ENCODE measurements at places on chromosomes 6 and 20.

DNA sequence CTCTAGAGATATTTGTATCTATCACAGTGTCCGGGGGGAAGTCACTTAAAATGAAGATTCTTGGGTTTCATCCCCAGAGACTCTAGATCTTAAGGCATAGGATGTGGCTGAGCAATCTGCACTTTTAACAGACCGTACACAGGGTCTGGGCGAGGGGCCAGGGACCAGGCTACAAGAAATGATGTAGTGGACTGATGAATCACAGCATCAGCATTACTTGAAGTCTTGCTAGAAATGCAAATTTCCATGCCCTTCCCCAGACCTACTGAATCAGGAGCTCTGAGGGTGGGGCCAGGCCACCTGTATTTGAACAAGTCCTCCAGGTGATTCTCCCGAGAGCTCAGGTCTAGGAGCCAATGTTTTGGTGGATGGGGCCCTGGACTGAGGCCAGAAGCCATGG, 168.4 kb downstream of the DOK5 start:
- peak; percentile 40 for DNase-seq

DNA sequence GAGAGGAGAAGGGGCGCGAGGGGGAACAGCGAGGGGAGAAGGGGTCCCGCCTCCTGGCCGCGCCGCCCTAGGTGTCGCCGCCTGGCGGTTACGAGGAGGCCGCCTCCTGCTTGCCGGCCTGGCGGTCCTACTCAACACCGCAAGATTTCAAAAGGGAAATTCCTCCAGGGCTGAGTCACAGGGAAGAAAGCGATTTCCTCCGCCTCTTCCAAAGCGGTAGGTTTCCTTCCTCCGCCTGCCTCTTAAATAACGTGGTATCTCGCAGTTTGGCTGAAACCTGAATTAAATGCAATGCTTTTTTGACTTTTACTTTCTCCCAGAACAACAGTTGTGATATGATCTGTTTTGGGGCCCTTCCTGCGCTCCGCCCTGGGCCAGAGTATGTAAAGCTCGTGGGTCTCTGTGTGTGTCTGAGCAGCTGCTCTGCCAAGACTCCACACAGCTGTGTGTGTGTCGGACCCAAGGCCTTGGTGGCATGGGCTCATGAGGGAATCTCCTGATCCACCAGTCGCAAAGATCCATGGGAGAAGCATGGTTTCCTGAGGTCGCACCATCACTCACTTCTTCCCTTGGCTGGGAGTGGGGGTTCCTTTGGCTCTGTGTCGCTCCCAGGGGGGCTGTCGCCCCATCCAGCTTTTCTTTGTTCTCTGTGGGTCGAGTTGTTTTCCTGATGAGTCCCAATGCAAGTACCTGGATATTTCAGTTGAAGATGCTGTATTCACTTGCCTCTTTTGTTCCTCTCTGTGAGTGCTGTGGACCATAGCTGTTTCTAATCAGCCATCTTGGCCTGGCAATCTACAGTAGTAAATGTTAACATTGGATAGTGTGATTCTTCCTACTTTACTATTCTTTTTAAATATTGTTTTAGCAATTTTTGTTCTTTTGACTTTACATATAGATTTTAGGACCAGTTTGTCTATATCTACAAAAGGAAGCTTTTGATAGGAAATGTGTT, 31.6 kb upstream of the NOTCH4 start:
- peak; percentile 87 for DNase-seq

GRCh38 chr20:58568126-58568482, 52.9 kb upstream of the APCDD1L start:
- no peak for DNase-seq

- no peak for DNase-seq
These were observed 98.6 kb upstream of the GPR6 start for GRCh38 chr6:109879521-109879920.

DNA sequence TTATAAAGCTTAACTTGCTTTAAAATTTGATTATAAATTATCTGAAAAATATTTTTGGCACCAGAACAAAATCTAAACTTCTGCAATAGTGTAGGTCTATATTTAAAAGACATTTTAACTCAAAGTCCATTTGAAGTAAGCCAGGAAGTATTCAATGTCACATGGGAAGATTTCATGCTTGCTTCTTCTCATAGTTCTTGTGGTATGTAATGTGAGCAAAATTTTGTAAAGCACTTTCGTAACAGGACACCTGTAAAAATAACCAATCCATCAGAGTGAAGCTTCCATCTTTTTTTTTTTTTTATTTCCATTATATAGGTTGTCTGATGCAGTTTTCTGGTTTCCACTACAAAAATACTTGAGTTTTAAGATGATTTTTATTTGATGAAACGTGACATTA, 386.1 kb downstream of the LAMA2 start:
- DNase-seq = no peak

GRCh38 chr6:3850451-3851203, 1.5 kb downstream of the FAM50B start:
- no peak for DNase-seq

GRCh38 chr6:106508834-106509233, 120.5 kb downstream of the RTN4IP1 start:
- no peak for DNase-seq

DNA sequence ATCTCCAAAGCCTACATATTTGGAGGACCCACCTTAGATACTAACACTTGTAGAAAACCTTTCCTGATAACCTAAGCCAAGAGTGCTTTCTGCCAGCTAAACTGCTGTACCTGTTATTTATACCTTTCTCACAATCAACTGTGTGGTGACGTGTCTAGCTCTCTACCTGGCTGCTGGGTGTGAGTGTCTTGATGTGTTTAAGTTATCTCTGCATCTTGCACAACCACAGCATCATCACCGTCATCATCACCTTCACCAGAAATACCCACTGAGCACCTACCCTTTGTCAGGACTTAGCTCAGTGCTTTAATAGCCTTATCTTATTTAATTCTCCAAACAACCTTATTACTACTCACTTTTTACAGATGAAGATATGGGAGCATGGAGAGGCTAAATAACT, 431.3 kb downstream of the MAFB start:
- no peak for DNase-seq

- peak; percentile 20 for DNase-seq
These were observed 10.0 kb downstream of the CITED2 start for GRCh38 chr6:139364302-139364981.

- DNase-seq = no peak
These were observed 15.8 kb downstream of the NFATC2 start for GRCh38 chr20:51526754-51527153.

GRCh38 chr20:10487142-10488136, 52.3 kb downstream of the SLX4IP start:
- no peak for DNase-seq

DNA sequence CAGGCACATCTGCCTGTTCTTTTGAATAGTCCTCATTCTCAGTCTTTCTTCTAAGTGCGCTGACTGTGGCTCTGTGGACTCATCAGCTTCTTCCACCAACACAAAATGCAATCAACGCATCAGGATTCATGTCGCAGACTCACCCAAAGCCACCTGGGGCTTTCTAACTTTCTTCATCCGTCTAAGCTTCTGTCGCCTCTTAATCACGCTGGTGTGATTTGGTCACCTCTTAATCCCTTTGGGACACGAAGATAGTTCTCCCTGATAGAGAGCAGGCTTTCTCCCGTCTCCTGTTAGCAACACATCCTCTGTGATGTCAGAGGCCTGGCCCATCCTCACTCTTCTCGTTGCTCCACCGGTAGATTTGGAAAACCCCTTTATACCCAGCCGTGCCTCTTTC, 78.0 kb upstream of the FOXQ1 start:
- DNase-seq = no peak

GRCh38 chr6:149905911-149906371, 8.0 kb upstream of the RAET1E start:
- DNase-seq = no peak

DNA sequence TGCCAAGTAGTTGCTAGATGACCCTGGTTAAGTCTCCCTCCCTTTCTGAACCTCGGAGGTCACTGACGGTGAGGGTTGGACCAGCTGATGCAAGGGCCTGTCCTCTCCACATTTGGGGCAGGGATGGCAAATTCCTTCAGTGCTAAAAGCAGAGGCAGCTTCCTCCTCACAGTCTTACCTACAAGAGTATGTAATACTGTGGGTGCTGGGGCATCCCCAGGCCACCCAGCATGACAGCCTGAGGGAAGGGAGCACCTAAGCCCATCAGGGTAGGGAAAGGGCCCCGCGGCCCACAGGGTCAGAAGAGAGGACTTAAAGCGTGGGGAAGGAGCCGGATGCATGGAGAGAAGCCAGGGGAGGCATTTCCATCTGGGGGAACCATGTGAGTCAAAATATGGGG, 38.0 kb downstream of the TGM3 start:
- DNase-seq = no peak

DNA sequence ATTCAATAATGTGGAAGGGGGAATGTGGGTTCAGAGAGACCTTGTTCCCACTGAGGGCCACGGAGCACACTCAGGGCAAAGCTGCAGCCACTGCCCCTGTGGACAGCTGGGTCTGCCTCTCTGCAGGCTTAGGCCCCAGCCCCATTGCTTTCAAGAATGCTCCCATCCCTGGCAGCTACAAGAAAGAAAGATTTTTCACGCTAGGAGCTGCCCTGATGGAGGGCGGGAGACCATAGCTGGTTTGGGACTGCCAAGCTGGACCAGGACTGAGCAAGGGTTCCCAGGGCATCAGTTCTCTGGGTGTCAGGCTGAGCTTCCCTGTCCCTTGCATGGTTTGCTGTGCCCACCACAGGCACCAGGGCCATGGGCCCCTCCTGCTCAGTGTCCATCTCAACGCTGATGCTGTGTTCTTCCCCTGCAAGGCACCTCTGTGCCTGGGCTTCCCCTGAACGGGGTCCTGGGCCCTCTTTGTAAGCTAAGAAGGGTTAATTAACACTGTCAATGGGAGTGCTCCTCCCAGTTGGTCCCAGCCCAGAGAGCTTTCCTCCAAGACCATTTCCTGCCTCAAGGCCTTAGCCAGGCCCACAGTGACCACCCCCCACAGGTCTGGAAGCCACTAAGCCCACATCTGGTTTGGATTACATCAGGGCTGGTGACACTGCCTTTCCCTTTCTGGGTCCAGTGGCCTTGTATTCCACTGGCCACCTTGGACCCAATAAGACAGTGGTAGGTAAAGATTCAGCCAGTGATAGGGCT, 8.4 kb downstream of the FOXS1 start:
- DNase-seq = no peak

GRCh38 chr6:159854959-159855358, 35.8 kb upstream of the MAS1 start:
- DNase-seq = no peak

GRCh38 chr20:46214824-46215488, 93.3 kb downstream of the CDH22 start:
- DNase-seq = no peak

DNA sequence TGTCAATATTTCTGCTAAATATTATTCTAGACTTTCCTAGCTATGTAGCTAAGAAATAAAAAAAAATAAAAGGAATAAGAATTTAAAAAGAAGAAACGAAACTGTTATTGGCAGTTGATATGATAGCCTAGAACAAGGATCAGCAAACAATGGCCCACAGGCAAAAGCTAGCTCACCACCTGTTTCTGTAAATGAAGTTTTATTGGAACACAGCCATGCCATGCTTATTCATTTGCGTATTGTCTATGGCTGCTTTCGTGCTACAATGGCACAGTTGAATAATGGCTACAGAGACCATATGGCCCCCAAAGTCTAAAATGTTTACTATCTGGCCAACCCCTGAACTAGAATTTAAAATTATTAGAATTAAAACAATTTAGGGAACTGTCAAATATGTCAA, 952.6 kb upstream of the MAP3K7 start:
- DNase-seq = no peak

Data from hepatic stellate cell (primary cell).